ENCODE measurements at places on chromosomes 16 and 17.

- DNase-seq = no peak
Measured at GRCh38 chr16:22751104-22751667, 62.8 kb upstream of the HS3ST2 start.

GRCh38 chr17:28706471-28707338 lies 5.0 kb downstream of the PROCA1 start:
- no peak for DNase-seq

DNA sequence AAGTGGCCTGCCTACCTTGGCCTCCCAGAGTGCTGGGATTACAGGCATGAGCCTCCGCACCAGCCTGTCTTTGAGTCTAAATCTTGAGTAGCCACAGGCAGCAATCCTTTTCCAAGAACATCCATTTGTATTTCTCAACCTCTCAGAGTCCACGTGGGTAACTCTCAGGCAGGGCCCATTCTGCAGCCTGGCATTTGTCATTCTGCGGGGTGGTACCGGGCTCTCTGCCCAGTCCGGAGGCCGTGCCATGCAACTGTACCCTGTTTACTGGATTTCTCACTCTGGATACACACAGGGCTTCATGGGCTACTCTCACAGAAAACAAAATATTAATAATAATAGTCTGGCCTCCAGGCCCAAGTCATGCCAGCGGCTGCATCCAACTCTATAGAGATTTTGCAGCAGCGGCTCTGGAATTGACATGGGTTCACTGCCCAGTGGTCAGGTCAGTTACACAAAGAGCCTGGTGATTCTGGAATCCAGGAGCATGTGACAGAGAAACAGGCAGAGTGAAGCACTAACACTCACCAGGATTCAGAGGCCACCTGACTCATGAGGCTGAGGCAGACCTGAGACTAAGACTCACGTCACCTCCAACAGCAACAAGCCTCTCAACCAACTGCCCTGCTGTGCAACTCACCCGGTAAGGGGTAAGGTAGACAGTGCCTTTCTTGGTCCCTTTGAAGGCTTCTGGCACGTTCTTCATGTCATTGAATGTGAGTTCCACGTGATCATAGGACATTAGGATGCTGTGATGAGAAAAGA lies 4.0 kb downstream of the WBP2 start:
- no peak for DNase-seq

GRCh38 chr17:3788200-3788599 lies 12.8 kb downstream of the ITGAE start:
- DNase-seq = peak; percentile 17

GRCh38 chr16:55728797-55729196 lies 73.0 kb downstream of the SLC6A2 start:
- no peak for DNase-seq

- peak; percentile 94 for DNase-seq
Measured at GRCh38 chr17:17819561-17819995, 17.2 kb downstream of the SREBF1 start.

GRCh38 chr17:49406421-49407061 lies 8.1 kb downstream of the PHB1 start:
- DNase-seq = no peak

- DNase-seq = no peak
Measured at GRCh38 chr16:86476956-86477534, 33.3 kb upstream of the FOXF1 start.

DNA sequence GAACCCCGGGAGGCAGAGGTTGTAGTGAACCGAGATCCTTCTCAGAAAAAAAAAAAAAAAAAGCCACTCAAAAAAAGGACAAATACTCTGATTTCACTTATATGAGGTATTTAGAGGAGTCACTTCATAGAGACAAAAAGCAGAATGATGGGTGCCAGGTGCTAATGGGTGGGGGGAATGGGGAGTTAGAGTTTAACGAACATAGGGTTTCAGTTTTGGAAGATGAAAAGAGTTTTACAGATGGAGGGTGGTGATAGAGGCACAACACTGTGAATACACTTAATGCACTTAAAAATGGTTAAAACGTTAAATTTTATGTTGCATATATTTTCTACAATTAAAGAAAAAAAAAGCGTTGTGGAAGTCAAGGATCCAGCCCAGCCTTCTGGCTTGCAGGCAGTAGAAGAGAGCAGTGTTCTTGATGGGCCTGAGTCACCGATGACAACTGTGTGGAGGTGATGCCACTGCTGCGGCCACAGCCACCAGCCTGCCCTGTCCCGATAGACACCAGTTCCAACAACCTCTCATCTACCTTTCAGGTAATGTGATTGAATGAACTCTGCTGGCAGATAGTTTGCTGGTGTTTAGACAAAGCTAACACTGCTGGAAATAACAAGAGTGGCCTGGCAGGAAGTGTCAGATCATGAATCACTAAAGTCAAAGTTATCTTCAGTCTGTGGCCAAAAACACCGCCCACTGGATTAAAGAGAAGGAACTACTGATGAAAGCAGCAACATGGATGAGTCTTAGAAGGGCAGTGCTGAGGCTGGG lies 49.9 kb upstream of the COX10 start:
- peak; percentile 54 for DNase-seq

- no peak for DNase-seq
Measured at GRCh38 chr17:42413464-42414040, 9.5 kb downstream of the CAVIN1 start.

- peak; percentile 38 for DNase-seq
Measured at GRCh38 chr17:27381007-27381501, 75.2 kb upstream of the KSR1 start.

DNA sequence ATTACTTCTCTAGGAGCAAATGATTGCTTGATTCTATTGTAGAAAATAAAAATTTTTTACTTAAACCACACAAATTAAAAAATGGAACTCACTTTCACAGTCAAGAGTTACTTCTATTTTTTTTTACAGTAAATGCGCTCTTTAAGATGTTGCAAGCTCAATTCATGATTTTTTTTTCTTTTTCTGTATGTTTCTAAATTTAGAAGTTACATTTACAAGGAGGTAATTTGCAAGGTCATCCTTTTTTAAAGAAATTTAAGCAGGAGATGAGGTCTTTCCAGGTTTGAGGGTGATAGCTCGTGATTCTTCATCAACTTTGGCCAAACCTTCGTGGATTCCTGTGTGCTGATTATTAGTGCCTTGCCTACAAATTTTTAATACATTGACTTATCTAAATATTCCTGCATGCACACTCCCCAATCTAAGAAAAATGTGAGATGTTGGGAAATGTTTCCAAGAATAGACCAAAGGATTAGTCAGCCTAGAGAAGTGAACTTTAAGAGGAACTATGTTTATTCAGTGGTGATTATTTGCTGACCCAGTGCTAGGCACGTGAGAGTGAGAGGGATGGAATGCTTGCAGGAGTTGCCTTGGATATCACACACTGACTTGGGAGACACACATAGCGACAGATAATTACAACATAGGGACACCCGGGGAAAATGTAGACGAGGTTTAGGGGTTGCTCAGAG lies 429.8 kb downstream of the MAF start:
- DNase-seq = peak; percentile 58

DNA sequence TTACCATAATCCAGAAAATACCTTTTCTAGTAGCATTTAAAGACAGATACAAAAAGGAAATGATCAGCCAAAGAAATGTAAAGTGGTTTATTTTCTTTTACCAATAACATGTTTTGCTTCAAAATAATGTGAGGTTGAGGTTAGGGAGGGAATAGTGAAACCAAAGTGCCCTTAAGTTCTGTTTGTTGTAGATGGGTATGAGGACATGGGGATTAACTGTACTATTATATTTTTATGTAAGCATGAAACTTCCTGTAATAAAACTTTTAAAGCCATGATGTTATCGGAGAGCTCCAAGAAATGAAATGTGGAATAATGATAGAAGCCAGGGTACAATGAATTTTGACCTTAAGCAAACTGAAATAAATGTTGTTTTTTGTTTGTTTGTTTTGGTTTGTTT lies 9.9 kb downstream of the C16orf46 start:
- DNase-seq = peak; percentile 17

DNA sequence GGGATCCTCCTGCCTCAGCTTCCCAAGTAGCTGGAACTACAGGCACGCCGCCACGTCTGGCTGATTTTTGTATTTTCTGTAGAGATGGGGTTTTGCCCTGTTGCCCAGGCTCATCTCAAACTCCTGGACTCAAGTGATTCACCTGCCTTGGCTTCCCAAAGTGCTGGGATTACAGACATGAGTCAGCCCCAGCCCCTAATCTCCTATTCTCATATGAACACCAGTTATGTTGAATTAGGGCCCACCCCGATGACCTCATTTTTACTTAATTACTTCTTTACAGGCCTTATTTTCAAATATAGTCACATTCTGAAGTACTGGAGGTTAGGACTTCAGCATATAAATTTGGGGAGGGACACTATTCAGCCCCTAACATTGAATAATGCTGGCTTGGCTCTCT lies 49.2 kb downstream of the ZNRF1 start:
- DNase-seq = no peak

- no peak for DNase-seq
Measured at GRCh38 chr17:73588301-73588846, 55.9 kb downstream of the SDK2 start.

- no peak for DNase-seq
Measured at GRCh38 chr16:55018881-55019280, 88.2 kb downstream of the IRX5 start.

- DNase-seq = no peak
Measured at GRCh38 chr16:66857437-66857836, 13.2 kb downstream of the CA7 start.

DNA sequence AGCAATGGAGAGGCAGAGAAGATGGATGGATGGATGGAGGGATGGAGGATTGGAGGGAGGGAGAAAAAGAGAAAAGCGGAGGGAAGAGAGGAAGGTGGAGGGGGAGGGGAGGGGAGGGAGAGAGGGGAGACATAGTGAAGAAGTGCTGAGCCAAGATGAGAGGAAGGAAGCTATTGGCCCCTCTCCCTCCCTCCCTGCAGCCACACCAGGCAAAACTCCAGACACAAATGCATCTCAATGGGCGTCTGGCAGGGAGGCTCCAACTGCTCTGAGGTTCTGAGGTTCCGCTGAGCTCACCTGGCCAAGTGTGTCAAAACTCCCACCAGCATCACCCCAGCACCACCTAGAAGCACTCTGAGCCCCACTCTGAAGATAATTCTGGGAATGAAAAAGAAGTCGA lies 26.9 kb upstream of the PHB1 start:
- no peak for DNase-seq

GRCh38 chr17:47276868-47277267 lies 23.2 kb downstream of the ITGB3 start:
- peak; percentile 78 for DNase-seq

GRCh38 chr16:85213926-85214675 lies 101.8 kb upstream of the CIBAR2 start:
- DNase-seq = no peak

- DNase-seq = no peak
Measured at GRCh38 chr17:2721603-2722002, 10.0 kb upstream of the CLUH start.

GRCh38 chr17:81385320-81386111 lies 9.7 kb upstream of the BAHCC1 start:
- DNase-seq = no peak

DNA sequence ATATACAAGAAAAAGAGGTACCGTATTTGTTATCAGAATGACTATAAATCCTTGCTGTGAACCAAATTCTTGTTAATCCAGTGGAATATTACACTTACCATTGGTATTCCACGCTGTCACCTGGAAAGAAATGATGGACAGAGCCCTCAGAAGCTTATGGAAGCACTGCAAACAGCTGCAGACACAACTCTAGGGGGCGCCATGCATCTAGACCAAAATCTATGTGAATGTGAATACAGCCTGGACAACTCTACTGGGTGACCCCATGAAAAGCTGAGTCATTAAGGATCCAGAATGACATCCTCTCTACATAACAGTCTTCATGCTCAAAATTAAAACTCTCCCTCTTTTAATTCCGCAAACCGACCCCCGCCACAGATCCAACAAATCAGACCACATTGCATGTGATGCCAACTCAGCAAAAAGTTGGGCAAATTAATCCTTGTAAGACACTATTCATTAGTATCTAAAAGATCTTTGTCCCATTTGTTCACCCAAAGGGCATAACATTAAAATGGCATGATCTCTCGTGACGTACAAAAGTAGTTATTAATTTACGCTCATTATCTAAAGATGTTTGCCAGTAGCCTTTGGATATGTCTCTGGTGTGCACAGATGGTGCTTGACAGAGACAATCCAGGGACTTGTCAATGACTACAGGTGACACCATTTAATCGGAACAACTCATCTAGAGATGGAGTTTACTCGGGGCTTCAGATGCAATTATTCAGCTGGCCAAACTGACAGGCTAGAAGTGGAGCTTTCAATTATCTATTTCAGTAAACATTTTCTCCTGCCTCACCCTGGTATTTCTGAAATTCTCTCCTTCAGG lies 552.7 kb upstream of the PSMD7 start:
- DNase-seq = no peak

DNA sequence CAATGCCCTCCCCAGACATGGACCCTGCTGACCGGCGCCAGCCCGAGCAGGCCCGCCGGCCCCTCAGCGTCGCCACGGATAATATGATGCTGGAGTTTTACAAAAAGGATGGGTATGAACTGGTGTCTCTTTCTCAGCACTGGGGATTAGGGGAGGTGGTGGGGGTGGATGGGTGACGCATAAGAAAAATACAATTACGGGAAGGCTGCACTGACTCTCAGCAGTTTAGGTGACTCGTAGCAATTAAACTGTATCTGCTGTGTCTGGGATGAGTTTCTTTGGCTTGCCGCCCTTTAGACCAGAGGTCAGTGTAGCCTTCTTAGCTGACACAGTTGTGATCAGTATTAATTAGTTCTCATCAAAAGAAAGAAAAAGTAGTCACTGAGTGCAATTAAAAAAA lies 59.0 kb downstream of the ELAC2 start:
- DNase-seq = no peak

GRCh38 chr16:30659507-30660423 lies 1.5 kb downstream of the FBRS start:
- DNase-seq = peak; percentile 16

- no peak for DNase-seq
Measured at GRCh38 chr17:30761060-30761459, 63.4 kb downstream of the CRLF3 start.

- DNase-seq = no peak
Measured at GRCh38 chr17:39536468-39536867, 71.3 kb downstream of the NEUROD2 start.

- DNase-seq = no peak
Measured at GRCh38 chr17:60562421-60562820, 36.4 kb upstream of the APPBP2 start.

- DNase-seq = peak; percentile 91
Measured at GRCh38 chr17:77475016-77475976, 334.5 kb downstream of the SEC14L1 start.

GRCh38 chr17:76473541-76473985 lies 6.2 kb downstream of the AANAT start:
- DNase-seq = no peak

GRCh38 chr17:74133740-74134139 lies 69.7 kb upstream of the RPL38 start:
- DNase-seq = no peak

- peak; percentile 68 for DNase-seq
Measured at GRCh38 chr17:14297161-14297851, 3.6 kb upstream of the HS3ST3B1 start.

- DNase-seq = peak; percentile 75
Measured at GRCh38 chr17:48577330-48577945, 712 bp downstream of the HOXB4 start.

Measured in mesenchymal stem cell (in vitro differentiated cells and primary cell).